ENCODE measurements at places on chromosomes 3 and 15. TPM values are rescaled to one million over a fixed set of nuclear protein-coding genes. Genes with fewer than 3 reads are reported as not detected.

Gene STT3B
- total RNA-seq, result 98.6 TPM

DNA sequence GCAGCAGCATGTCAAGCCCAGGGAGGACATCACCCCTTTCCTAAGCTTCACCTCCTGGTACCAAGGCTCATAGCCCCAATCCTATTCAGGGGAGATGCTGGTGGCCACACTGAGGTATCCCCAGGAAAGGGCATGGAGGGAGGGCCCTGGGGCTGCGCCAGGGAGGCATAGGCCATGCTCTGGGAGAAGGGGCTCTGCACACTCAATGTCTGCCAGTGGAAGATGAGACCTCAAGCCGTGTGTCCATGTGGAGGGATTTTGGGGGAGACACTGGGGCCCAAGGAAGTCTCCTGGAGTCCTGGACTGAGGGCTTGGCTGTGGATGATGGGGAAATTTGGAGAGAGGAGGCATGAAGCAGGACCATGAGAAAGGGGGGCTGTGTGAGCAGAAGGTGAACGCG is 21.2 kb upstream of the PRR23E start:
- no peak for DNase-seq

Gene XXYLT1
- total RNA-seq, result 53.8 TPM

- DNase-seq, result no peak
Observed at GRCh38 chr3:62363275-62363674, 10.1 kb downstream of the FEZF2 start.

Gene RGMA
- not detected for total RNA-seq

GRCh38 chr3:110414855-110415254 is 656.8 kb upstream of the NECTIN3 start:
- DNase-seq, result peak; percentile 92

GRCh38 chr3:76362643-76363042 is 577.3 kb upstream of the ZNF717 start:
- DNase-seq, result no peak

Gene ARHGEF3
- 9.6 TPM for total RNA-seq

Gene PLA2G4F
- total RNA-seq, result not detected

GRCh38 chr3:146780251-146780650 is 175.1 kb upstream of the PLSCR5 start:
- peak; percentile 20 for DNase-seq

Gene KLHL6
- not detected for total RNA-seq

DNA sequence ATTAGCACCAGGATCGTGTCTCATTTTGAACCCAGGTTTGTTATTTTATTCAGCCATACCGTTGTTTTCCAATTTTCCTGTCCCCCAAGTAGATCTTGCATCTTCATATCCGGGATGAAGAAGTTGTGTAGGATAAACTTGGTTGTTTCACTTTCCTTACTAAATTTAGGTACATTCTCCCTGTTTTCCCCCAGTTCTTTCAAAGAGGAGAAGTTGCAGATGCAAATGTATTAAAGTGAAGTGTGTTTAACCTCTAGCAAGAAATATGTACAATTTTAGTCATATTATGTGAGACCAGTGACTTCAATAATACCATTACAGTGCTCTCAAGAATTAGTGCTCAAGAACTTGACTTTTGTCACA is 1.3 kb downstream of the ATXN7 start:
- DNase-seq, result no peak

GRCh38 chr3:101833446-101833974 is 15.8 kb upstream of the NFKBIZ start:
- no peak for DNase-seq

Gene CLDN16
- not detected for total RNA-seq

GRCh38 chr3:197216169-197216860 is 82.1 kb downstream of the DLG1 start:
- DNase-seq, result peak; percentile 37

GRCh38 chr15:60523056-60523455 is 44.1 kb upstream of the ICE2 start:
- DNase-seq, result peak; percentile 46

All from M059J (cell line).